ENCODE measurements at places on chromosomes 16 and 17.

- DNase-seq = no peak
These were observed 12.3 kb upstream of the CARMIL2 start for GRCh38 chr16:67632415-67633172.

- no peak for DNase-seq
These were observed 12.5 kb upstream of the CCL1 start for GRCh38 chr17:34375426-34375997.

GRCh38 chr16:78877114-78877655 lies 723.4 kb downstream of the MAF start:
- no peak for DNase-seq

DNA sequence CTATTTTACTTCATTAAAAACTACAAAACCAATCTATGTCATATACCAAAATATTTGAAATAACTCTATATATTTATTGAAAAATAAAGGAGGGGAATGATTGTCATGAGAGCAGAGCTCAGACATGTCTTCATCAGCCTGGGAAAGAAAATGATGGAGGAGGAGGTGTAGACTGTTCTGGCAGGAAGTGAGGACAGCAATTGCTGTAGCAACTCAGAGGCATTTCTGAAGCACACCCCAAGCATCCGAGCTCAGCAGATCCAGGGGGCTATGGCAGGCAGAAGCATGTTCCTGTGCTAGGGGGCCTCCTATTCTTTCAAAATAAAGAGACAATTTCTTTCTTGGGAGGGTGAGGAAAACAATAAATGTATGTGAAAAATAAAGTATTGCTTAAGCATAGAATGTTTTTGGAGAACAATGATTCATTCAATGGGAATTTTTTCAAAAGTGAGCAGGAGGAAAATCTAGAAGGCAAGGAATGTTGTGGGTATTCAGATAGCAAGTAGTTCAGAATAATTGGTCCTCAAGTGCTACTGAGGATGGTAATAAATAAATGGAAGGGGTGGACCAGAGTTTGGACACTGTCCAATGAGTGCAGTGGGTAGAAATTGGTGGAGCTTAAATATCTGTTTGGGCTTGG lies 383.4 kb downstream of the CDH11 start:
- no peak for DNase-seq

DNA sequence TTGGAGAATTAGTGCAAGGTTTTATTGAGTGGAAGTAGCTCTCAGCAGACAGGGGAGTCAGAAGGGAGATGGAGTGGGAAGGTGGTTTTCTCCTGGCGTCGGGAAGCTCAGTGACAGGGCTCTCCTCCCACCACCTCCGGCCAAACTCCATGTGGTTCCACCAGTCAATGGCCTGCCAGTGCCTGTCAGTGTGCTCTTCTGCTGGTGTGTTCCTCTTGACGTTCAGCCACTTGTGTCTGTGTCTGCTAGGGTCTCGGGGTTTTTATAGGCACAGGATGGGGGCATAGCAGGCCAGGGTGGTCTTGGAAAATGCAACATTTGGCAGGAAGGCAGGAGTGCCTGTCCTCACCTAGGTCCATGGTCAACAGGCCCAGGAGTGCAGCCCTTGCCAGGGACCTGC lies 506.7 kb upstream of the KIF2B start:
- no peak for DNase-seq

DNA sequence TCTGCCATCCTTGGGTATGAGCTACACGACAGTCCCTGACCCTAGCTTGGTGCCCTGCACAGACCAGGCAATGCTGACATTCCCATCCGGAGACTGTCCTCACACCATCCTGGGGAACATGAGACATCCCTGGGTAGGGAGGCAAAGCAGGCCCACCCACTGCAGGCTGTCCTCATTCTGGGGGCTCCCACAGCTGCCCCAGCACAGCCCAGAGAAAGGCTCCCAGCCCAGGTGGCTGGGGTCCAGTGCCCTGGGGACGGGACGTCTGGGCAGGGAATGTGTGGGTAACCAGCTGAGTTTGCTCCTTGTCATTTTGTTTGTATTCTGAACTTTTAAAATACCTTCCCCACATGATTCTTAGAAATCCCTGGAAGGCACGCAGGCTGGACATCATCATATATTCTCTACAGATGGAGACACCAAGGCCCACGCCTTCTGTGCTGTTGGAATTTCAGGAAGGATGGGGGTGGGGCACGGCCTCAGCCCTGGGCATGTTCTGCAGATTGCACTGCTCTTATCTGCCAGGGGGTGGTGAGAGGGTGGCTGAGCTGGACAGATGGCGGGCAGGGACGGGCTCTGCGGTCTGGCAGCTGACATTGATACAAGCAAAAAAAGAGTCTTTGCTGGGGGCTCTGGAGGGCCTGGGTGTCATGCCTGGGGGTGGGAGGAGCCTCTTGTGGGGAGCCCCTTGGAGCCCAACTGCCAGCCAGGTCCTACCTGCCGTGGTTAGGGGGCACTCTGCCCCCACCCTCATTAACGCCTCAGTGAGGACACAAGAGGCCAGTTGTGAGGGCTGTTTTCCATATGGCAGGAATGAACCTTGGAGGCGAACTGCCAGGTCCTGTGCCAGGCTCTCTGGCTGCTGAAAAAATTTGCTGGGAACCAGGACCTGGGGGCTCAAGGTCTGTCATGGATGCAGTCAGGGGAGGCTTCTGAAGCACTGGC lies 28.4 kb downstream of the LRRC75A start:
- no peak for DNase-seq

- DNase-seq = no peak
These were observed 6.6 kb upstream of the EFCAB13 start for GRCh38 chr17:47317119-47317518.

DNA sequence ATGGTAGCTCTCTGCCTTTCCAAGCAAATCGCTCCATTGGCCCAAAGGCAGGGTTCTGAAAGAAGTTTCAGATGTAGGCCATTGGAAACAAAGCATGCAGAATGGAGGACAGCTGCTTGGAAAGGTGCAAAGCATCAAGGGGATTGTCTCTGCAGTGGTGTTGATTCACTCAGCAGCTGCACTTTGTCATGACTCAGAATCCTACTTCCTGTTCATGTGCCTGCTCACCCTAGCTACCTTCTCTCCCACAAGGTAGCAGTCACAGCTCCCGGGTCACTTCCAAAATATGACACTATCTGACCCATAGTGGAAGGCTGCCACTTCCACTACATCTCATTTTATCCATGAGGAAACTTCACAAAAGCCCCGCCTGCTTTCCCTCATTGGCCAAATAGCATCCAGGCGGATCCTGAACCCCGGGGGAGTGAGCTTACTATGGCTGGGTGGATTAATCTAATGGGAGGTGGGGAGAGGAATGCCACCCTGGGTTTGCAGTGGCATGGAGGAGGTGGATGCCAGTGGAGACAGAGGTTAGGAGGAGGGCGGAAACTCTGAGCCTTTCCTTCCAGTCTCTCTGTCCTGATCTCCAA lies 74.7 kb upstream of the NKD1 start:
- DNase-seq = no peak

GRCh38 chr17:65047941-65048340 lies 8.6 kb downstream of the GNA13 start:
- DNase-seq = no peak

GRCh38 chr17:75496005-75496404 lies 19.3 kb downstream of the CASKIN2 start:
- DNase-seq = no peak

DNA sequence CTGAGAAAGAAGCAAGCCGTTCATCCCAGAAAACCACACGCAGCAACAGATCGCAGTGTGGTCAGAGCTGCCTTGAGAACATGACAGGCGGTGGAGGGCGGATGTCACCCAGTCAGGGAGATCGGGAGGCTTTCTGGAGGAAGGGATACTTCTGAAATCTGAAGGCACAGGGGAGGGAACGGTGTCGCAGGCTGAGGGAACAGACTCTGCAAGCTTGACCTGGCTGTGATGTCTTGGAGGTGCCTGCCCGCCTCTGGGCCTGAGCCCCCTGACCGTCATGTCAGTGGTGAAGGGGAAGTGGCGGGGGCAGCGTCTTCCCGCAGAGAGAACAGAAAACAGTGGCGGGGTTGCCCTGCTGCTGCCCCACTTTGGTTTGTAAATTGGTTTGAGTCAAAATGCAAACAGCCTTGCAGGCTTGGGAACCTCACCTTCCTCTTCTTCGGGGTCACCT lies 8.1 kb upstream of the ATP2A3 start:
- no peak for DNase-seq

- DNase-seq = no peak
These were observed 9.9 kb upstream of the SREBF1 start for GRCh38 chr17:17846645-17847044.

DNA sequence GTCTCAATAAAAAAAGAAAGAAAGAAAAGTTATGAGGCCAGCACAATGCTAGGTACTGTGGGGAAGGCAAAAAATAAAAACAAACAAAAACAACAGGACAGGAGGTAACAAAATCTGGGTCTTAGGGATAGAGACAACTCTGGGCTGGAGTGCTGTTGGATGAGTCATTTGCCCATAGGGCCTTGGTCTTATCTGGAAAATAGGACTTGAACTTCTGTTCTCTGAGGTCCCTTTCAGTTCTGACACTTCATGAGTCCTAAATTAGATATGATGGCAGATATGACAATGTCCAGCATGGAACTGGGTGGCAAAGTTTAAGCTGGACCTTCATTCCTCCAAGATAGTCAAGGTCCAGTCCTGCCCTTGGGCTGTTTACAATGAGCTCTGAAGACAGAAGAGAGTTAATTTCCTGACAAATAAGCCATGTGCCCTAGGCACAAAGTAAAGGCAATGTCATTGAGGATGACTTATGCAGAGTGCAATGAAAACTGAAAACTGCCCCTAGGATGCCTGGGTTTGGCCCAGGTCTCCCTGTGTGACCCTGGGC lies 8.9 kb upstream of the HDAC5 start:
- no peak for DNase-seq

DNA sequence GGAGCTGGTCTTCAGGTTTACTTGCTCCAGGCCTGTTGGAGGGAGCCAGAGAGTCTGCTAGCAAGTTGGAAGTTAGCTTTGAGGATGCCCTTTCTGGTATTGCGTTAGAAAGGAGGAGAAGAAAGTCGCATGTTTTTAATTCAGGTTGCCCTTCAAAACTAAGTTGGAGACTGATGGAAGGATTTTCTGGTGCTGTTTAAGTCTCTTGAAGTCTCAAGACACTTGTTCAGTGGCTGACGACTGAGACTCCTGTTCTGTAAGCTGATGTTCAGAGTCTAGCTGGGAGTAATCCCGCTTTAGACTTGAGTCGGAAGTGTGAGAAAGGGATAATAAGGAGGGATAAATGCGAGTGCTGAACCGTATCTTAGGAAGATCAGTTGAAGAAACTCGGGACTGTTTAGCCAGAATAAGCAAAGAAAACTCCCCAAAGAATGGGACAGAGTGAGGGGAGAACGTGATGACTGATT lies 740 bp downstream of the AATF start:
- DNase-seq = no peak

- no peak for DNase-seq
These were observed 121.9 kb upstream of the PLCG2 start for GRCh38 chr16:81657224-81657623.

GRCh38 chr17:39404542-39405378 lies 3.3 kb upstream of the FBXL20 start:
- DNase-seq = no peak

DNA sequence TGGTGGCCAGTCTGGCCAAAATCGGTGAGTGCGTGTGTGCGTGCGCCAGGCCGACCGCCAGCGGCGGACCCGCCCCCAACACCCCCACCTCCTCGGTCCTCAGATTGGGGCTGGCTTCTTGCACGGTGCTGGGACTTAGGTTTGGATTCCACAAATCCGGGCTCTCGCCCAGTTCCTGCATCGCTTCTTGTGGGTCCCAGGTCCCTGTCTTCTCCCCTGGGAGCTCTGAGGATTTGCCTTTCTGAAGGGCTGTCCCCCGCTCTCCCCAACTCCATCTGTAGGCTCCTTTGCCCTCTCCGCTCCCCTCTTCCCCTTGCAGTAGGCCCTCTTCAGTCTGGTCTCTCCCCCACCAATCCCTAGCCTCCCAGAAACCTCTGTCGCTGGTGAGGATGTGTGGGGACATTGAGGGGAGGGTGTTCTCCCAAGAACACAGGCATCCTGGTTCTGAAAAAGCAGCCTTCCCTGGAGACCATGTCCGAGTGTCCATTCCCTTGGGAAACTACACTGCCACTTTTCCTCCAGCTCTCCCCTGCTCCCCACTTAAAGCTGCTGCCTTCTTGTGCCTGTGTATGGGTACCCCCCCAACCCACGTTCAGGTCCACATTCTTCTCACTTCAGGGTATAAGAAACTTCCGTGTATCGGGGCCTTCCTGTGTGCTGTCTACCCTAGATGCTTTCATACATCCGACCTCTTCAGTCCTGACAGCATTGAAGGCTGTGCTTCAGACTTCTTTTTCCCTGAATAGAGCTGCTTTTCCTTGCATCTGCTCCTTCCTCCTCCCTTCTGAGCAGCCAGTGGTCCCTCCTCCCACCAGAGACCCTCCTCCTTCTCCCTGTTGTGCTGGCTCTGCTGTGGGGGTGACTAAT lies 632 bp downstream of the SLC9A5 start:
- DNase-seq = no peak

DNA sequence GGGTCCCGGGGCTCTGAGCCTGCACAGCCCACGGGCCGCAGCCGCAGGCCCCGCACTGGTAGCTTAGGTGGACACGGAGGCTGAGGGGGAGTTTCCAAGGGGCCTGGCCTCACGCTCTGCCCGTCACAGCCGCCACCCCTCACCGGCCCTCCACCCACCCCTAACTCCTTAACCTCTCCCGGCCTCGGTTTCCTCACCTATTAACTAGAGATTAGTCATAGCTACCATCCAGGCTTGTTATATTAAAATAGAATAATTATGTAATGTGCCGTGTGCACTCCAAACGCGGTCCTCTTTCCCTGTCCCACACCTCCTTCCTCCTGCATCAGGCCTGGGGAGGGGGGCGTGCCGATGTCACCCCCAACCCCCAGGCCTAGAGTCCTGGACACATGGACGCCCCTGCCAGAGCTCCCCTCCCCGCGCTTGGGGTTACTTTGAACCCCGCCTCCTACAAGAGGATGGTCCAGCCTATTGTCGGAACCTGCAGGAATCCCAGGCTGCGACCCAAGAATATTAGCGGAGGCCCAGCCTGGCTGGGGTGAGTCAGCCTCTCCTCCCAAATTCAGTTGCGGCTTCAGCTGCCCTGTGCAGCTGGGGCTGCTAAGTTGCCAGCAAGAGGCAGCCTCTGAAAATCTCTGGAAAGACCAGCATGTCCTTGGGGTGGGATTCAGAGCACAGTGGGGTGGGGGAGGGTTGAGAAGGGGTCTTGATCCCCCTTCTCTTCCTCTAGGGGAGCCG lies 17.3 kb downstream of the SOCS3 start:
- no peak for DNase-seq

DNA sequence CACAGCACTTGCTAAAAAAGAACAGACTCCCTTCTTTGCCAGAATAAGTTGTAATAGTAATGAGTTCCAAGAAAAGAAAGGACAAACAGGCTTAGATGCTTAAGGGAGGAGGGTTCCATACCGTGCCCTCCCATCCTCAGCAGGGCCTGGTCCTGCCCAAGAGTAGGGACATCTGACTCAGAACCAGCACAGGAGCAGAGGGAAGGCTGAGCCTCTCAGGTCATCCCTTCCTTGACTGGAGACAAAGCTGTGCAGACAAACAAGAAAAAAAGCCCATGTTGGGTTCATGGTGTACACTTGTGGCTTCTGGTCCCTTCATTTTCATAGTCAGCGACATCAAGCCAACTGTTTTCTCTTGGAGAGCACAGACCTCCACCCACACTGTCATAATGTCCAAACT lies 44.2 kb upstream of the NDRG4 start:
- DNase-seq = no peak

- no peak for DNase-seq
These were observed 144.1 kb upstream of the CES5A start for GRCh38 chr16:56019274-56019673.

- DNase-seq = no peak
These were observed 41.2 kb downstream of the MEAK7 start for GRCh38 chr16:84463221-84463620.

- DNase-seq = no peak
These were observed 26.9 kb downstream of the LDHD start for GRCh38 chr16:75089486-75090202.
